Stimulated activated CD8-positive, alpha-beta memory T cell treated with anti-CD3 and anti-CD28 coated beads, Interleukin-7, amount 100 ng/mL, for 48 hours (primary cell): ENCODE measurements at places on chromosomes 13 and 19.

DNA sequence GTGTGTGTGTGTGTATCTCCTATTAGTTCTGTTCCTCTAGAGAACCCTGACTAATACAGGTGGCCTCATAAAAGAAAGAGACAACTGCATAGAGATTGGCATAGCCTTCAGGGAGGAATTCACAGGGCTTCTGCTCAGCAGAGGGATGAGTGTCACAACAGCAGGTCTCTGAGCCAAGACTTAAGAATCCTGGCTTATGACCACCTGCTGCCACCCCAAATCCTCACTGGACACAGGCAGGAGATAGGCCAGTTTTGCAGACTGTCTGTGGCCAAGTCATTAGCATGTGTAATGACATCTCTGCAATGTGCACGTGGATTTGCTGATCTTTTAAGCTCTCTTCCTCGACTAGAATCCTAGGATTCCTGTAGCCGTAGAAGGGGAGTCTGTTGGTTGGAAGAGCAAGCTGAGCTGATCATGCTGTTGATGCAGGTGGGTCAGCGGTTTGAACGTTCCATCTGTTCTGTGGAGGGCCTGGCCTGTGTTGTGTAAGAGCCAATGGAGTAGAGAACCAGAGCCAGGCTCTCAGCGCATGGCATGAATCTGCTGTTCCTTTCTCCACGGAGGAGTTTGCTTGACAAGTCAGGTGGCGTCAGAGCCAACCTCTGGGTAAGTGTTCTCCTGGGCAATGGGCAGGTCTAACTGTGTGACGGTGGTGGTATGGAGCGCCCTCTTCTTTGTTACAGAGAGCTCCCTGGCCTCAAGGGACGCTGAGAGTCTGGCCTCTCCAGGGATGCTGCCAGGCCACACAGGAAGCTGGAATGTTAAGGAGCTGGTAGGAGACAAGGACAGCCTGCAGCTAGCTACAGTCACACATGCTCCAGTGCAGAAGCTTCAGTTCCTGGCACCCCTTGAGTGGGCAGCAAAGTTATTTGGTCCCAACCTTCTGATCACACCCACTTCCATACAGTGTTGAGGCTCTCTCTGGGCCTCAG is 503.1 kb downstream of the FOXO1 start:
- no peak for DNase-seq

DNA sequence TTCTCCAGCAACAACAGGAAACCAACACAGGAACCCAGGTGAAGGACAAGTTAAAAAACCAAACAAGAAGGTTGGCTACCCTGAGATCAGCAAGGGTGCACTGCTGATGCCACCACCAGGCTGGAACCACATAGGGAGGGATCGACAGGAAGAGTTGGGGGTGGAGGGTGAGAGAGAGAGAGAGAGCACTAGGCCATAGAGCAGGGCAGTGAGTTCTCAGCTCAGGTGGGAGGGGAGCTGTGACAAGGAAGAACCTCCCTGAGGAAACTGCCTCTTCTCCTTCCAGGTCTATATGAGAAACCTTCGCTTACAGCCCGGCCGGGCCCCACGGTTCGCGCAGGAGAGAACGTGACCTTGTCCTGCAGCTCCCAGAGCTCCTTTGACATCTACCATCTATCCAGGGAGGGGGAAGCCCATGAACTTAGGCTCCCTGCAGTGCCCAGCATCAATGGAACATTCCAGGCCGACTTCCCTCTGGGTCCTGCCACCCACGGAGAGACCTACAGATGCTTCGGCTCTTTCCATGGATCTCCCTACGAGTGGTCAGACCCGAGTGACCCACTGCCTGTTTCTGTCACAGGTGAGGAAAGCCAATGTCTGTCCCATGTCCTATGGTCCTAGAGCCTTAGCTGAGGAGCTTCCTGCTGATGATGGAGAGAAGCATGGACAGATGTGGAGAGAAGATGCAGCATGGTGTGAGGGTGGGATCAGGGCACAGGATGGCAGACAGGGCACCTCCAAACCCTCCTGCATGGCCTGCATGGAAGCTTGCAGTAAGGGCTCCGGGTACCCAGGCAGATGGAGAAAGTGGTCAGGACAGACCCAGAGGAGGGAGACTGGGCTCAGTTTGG is 2.5 kb downstream of the KIR2DL4 start:
- DNase-seq: no peak

- DNase-seq: no peak
These were observed 28.2 kb upstream of the GPI start for GRCh38 chr19:34336781-34337271.

DNA sequence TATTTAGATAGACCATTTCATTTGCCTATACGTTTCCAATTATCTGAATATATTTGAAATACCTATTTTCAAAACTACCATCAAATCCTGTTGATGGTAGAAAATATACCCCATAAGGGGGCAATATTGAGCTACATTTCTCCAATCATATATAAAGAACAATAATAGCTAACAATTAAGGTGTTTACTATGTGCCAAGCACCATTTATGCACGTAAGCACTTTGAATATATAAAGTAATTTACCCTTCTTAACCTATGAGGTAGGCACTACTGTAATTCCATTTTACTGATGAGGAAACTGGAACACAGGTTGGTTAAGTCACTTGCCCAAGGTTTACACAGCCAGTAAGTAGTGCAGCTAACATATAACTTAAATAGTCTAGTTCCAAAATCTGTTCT is 79.2 kb downstream of the UBL3 start:
- no peak for DNase-seq

GRCh38 chr13:59394496-59394895 is 769.2 kb downstream of the DIAPH3 start:
- DNase-seq: no peak

DNA sequence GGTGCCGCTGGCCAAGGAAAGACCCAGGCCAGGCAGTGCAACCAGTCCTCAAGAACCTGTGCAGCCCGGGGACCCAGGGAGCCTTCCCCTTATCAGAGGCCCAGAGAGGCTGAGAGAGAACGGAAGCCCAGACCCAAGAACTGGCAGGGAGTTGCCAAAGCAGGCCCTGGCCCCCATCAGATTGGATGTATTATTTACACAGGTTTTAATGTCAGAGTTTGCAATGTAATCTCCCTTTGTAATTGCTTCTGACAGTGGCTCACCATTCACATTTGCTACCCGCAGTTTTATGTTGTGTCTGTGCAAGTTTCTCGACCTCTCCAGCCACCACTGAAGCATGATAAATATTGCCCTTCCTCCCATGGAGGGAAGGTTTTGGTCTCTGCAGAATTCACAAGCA is 660.9 kb downstream of the LIG4 start:
- no peak for DNase-seq

- DNase-seq: no peak
These were observed 5.5 kb downstream of the ZBTB7A start for GRCh38 chr19:4061178-4061682.

DNA sequence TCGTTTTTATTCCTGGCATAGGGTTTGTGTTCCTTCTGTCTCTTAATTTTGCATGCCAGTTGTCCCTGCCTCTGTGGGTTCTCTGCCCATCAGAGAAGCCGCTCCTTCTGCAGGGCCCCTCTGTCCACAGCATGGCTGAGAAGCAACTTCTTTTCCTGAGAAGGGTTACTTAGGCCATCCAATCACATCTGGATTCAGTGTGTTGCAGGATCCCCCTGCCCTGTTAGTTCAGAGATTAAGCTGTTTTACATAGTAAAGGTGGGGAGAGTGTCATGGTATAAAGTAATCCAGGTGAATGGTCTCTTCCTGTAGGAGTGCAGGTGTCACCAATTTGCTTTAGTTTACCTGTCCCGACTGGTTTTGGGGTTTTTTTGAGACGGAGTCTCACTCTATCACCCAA is 22.9 kb upstream of the GARRE1 start:
- DNase-seq: no peak

GRCh38 chr19:39542206-39542605 is 2.2 kb upstream of the EID2 start:
- DNase-seq: no peak

- no peak for DNase-seq
These were observed 621 bp downstream of the FBL start for GRCh38 chr19:39845584-39845932.

DNA sequence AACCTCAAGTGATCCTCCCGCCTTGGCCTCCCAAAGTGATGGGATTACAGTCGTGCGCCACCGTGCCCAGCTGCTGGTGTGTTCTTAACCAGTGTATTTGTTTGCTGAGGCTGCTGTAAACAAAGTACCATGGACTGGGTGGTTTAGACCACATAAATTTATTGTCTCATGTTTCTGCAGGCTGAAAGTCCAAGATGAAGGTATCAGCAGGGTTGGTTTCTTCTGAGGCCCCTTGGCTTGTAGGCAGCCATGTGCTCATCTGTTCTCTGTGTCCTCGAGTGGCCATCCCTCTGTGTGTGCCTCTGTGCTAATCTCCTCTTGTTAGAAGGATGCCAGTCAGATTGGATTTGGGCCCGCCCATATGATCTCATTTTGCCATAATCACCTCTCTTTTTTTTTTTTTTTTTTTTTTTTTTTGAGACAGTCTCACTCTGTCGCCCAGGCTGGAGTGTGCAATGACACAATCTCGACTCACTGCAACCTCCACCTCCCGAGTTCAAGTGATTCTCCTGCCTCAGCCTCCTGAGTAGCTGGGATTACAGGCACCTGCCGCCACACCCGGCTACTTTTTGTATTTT is 31.8 kb downstream of the PEX11G start:
- DNase-seq: peak; percentile 14

GRCh38 chr19:13195678-13196077 is 45.5 kb downstream of the IER2 start:
- DNase-seq: no peak

GRCh38 chr13:50845211-50845610 is 1.7 kb upstream of the DLEU7 start:
- no peak for DNase-seq

GRCh38 chr13:70844391-70845108 is 736.3 kb upstream of the KLHL1 start:
- no peak for DNase-seq

- DNase-seq: no peak
These were observed 7.1 kb downstream of the RBM26 start for GRCh38 chr13:79398915-79399314.

- DNase-seq: no peak
These were observed 53.2 kb upstream of the RFC3 start for GRCh38 chr13:33764716-33765115.

DNA sequence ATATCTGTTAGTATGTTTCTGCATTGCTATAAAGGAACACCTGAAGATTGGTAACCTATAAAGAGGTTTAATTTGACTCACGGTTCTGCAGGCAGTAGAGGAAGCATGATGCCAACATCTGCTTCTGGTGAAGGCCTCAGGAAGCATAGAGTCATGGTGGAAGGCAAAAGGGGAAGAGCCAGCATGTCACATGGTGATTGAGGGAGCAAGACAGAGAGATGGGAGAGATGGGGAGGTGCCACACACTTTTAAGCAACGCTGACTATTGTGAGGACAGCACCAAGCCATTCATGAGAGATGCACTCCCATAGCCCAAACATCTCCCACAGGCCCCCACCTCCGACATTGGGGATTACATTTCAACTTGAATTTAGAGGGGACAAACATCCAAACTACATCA is 32.8 kb downstream of the COG6 start:
- DNase-seq: no peak

- no peak for DNase-seq
These were observed 2.9 kb upstream of the ZNF304 start for GRCh38 chr19:57348136-57348535.

- DNase-seq: no peak
These were observed 43.8 kb downstream of the ZNRF4 start for GRCh38 chr19:5498830-5499550.

DNA sequence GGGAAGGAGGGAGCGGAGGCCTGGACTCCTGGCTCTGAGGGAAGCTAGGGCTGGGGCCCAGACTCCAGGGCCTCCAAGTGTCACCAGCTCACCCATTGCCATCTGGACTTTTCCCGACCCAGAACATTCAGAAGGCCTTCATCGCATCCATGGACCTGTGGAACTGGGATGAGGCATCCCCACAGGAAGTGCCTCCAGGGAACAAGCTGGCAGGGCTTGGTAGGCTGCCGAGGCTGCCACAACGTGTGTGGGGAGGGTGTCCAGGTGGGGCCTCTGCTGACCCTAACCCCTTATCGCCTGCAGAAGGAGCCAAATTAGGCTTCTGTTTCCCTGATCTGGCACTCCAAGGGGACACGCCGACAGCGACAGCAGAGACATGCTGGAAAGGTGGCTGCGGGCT is 767 bp downstream of the ETV2 start:
- no peak for DNase-seq

DNA sequence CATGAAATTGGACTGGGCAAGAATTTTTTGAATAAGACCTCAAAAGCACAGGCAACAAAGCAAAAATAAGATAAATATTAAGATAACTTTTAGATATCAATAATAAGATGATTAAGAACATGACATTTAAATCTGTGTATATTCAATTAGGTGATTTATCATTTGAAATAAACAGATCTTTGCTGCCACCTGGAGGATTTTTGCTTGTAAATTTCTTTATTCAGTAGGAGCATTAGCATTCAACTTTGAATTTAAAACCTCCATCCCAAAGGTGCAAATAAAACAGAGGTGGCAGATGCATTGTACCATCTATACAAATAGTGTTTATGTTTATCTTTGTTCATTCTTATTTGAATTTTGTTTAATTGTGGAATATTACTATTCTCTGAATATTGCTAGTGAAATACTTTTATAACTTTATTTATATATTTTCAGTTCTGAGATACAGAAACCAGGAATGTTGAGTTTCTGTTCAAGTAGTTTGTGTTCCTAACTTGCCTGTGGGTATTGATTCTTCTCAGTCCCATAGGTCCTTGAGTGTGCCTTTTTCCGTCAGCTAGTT is 20.9 kb downstream of the COG6 start:
- DNase-seq: no peak

DNA sequence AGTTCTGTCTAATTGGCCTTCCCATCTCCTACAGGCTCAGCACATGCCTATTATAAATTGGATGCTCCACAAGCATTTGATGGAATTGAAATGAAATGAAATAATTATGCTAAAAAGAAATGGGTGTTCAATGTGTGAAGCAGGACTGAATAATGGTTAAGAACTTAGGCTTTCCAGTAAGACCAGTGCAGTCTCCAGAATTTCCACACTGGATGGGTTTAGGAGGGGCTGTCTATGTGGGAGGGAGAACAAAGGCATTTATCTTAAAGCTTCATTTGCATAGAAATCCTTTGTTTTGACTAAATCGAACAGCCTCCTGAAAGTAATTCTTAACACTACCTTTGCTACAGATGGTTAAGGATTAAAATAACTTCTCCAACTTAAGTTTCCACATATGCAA is 47.9 kb upstream of the KL start:
- no peak for DNase-seq

GRCh38 chr13:21309542-21310172 is 133.2 kb downstream of the MRPL57 start:
- no peak for DNase-seq
